ENCODE measurements at places on chromosomes 11 and 22. TPM values are rescaled to one million over a fixed set of nuclear protein-coding genes. Genes with fewer than 3 reads are reported as not detected.
A peak's percentile ranks its signal among the peaks of the same experiment; 100 is the strongest.

DNA sequence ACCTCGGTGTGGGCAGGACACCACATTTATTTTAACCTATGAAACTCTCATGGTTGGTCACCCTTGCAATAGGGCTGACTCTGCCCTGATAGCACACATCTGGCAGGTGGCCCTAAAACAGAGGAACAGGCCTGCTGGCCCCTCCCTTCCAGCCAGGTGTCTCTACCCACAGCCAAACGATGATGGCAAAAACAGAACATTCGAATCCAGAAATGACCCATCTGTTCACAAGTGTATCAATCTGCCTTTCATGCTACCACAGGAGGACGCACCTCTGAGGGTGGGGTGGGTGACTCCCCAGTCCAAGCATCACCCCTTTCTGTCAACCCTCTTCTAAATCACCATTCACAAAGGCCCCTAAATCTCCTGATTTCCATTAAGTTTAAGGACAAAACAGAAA, 118.1 kb downstream of the ETS1 start:
- no peak for DNase-seq

- no peak for DNase-seq
Measured at GRCh38 chr11:1148752-1149180, 9.0 kb upstream of the MUC5AC start.

GRCh38 chr22:22048981-22049531, 66.5 kb upstream of the TOP3B start:
- DNase-seq = no peak

DNA sequence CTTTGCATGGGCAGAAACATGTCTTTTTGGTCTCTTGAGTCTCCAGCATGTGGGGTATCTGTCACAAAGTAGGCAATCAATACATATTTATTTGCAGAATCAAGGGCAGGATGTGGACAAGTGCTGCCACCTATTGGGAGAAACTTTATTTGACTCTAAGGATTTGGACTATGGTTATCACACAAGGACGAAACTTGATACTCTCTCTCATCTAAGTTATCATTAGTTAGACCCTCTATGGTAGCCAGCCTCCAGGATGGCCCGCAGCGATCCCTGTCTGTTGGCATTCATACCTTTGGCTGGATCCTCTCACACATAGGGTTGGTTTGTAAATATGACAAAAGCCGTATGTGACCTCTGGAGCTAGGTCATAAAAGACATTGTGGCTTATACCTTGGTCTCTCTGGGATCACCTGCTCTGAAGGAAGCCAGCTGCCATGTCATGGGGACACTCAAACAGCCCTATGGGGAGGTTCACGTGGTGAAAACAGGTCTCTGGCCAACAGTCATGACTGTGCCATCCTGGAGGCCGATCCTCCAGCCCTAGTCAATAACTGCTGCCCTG, 1.1 kb upstream of the FBXO7 start:
- DNase-seq = peak; percentile 25

DNA sequence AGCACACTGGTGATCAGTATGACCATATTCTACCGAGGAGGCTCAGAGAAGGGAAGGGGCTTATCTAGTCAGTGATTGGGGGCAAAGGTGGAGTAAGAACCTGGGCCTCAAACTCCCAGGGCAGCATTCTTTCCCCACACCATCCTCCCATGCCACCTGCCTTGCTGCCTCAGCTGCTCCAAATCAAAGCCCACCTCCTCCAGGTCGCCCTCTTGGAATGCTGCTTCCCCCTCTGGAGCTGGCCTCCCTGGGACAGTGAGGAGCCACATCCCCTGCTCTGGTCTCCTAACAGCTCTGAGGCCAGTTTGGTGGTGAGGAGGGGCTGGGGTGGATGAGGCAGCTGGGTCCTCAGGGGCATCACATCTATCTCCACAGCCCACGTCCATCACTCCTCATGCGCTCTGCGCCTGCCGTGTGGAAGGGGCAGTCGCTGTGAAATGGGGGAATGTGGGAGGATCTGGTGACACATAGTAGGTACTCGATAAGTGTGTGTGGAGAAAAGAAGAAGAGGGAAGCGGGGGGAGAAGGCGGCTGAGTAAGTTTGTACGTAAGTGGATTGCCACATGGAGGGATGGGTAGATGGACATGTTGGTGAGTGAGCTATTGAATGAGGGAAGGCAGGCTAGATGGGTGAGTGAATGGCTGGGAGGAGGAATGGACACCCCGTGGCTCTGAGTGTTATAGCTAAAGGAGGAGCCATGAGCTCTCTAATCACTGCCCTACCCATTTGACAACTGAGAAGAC, 16.1 kb upstream of the ARHGEF17 start:
- DNase-seq = no peak

- DNase-seq = peak; percentile 47
Measured at GRCh38 chr11:14642453-14642852, 1.2 kb upstream of the PDE3B start.

DNA sequence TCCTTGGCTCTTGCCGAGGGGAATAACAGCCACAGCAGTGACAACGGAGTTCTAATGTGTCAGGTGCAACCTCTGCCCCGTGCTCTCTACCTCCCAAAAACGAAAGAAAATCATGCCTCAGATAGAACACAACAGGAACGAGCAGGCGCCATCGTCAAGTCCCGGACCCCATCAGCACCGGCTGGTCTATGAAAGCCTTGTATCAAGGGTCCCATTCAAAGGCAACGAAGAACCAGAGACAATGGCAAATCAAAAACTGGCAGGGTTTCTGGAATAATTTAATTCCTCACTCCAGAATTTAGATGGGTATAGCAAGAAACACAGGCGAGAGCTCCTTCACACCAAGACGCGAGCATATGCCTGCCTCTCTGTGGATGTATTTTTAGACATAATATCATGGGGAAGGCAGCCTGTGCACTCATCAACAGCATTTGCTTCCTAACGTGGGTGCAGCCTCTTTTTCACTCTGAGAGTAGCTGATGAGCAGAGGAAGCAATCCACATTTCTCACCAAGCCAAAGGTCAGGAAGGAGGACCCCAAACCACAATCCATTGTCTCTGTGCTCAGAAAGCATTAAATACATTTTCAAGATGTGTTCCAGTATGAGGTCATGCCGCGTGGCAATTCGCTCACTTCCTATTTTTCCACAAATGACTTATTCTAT, 193.4 kb upstream of the BLID start:
- DNase-seq = no peak

GRCh38 chr11:119727523-119728151, 1.4 kb downstream of the NECTIN1 start:
- no peak for DNase-seq

DNA sequence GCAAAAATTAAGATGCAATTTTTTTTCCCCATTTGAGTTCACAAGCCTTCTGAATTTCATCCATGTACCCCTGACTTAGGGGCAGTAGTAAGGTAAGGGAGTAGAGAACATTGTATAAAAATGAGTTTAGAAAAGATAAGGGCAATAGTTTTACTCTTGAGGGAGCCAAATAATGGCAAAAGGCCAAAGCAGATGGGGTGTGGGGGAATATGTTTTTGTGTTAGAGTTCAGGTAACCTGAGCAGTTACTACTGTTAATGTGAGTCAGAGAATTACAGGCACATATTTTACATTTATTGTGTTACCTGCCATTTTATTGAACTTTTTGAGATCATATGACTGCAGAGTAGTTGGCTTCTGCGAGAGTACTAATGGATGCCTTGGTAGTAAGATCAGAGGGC, 3.1 kb downstream of the EED start:
- DNase-seq = peak; percentile 21

- no peak for DNase-seq
Measured at GRCh38 chr22:17707526-17707925, 66.7 kb downstream of the BID start.

- DNase-seq = no peak
Measured at GRCh38 chr11:61691380-61692156, 11.4 kb downstream of the DAGLA start.

GRCh38 chr22:44025171-44026065, 1.3 kb downstream of the PARVB start:
- DNase-seq = peak; percentile 39

DNA sequence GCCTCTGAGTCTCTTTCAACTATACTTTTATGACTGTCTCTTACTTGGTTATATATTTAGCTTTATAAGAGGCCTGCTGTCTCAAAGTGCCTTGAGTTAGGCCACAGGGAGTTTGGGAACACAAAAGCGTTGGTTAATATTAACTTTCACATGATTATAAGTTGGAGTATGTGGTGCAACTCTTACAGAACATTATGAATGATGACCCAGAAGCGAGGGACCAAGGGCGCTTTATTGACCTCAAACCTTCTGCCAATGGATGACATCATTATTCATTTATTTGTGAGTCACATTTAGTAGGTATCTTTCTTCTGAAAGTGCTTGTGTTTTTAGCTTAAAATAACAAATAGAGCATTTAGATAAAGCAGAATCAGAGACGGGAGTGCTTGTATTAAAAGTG, 298.0 kb upstream of the ZC3H12C start:
- no peak for DNase-seq

GRCh38 chr11:87281496-87281895, 243.8 kb downstream of the TMEM135 start:
- no peak for DNase-seq

DNA sequence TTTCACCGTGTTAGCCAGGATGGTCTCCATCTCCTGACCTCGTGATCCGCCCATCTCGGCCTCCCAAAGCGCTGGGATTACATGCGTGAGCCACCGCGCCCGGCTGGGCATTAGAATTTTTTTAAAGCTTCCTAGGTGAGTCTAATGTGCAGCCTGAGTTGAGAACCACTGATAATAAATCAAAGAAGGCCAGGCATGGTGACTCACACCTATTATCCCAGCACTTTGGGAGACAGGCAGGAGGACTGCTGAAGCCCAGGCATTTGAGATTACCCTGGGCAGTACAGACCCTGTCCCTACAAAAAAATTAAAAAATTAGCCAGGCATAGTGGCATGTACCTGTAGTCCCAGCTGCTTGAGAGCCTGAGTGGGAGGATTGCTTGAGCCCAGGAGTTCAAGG, 13.7 kb downstream of the MEI1 start:
- no peak for DNase-seq

DNA sequence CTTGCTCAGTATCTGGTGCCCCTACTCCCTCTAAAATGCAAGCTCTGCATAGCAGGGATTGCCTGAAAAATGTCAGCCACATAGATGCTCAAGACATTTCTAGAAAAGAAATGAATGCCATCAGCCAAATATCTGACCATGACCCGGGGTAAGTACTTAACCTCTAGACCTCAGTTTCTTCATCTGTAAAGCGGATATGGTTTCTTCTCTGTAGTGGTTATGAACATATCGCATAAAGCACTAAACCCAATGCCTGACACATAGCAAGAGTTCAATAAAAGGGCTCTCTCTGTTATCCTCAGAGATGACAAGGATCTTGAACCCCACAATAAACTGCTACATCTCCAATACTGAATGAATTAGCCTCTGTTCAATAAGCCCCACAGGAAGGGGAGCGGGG, 122.6 kb downstream of the ABTB2 start:
- no peak for DNase-seq

- DNase-seq = no peak
Measured at GRCh38 chr11:118911113-118911879, 14.4 kb downstream of the BCL9L start.

DNA sequence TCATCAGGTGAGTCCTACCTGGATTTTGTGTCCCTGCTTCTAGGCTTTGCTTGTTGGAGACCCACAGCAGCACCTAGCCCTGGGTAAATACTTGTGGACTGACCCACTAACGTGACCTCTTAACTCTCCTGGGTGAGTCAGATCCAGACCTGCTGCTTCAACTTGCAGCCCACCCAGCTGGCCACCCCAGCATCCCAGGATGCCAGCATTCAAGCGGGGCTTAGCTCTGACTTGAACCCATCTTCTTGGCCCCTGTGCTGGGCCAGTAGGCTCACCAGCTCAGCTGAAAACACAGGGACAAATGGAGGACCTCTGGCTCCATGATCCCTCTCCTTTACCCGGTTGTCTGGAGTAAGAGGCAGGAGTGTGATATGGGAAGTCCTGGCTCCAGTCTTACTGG, 33.5 kb downstream of the PARVG start:
- no peak for DNase-seq

DNA sequence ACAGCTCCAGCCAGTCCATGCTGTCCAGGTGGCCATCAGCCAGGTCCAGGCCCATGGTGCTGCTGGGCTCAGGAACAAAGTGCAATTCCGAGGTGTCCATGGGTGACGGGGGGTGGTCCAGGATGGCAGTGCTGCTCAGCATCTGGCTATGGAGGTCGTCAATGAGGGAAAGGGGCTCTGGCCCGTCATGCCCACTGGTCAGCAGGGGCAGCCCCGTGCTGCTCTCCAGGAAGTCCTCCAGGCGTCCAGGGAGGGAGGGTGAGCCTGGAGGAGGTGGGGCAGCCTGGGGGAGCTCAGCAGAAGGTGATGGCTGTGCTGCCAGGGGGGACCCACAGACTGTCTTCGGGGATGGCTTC, 41.1 kb downstream of the SGSM3 start:
- no peak for DNase-seq

DNA sequence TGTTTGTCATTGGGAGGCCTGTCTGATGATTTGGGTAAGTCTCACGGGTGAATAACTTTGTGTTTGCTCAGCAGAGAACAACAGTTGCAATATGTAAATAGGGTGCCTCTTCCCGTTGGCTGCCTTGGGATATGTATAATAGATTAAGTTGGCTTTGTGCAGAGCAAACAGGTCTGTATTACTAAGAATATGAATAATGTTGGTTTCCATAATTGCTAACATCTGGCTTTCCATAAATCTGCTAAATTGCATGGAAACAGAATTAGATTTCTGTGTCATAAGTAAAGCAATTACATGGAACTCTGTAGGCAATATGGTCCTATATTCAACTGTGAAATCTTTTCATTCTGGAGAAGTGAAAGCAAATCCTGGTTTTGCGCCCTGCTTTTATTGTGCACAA, 636.0 kb upstream of the ANO5 start:
- no peak for DNase-seq

- no peak for DNase-seq
Measured at GRCh38 chr11:15912291-15912690, 444.1 kb downstream of the SOX6 start.

Gene SLC37A2
- total RNA-seq = 0.71 TPM

Gene NTM
- not detected for total RNA-seq

Gene ADM2
- total RNA-seq = 3.4 TPM

Gene FXYD6
- 0.35 TPM for total RNA-seq

Gene CECR2
- total RNA-seq = 1.00 TPM

Gene SYT13
- total RNA-seq = 0.09 TPM

Gene GLYAT
- total RNA-seq = not detected

Gene GLYATL1
- not detected for total RNA-seq

Gene P4HA3
- total RNA-seq = not detected

Gene FAM111A
- 19.5 TPM for total RNA-seq

Gene OR51B2
- 4.0 TPM for total RNA-seq

Data from K562 (cell line).